T-helper 1 cell (primary cell): ENCODE measurements at places on chromosomes 11 and 22.

- DNase-seq: no peak
These were observed 14.6 kb downstream of the MMP13 start for GRCh38 chr11:102940714-102941588.

GRCh38 chr11:103281301-103281700 lies 172.1 kb downstream of the DYNC2H1 start:
- no peak for DNase-seq

GRCh38 chr22:47533961-47534803 lies 771.7 kb downstream of the TBC1D22A start:
- DNase-seq: no peak

GRCh38 chr11:65317025-65317786 lies 2.5 kb downstream of the CDC42EP2 start:
- no peak for DNase-seq

DNA sequence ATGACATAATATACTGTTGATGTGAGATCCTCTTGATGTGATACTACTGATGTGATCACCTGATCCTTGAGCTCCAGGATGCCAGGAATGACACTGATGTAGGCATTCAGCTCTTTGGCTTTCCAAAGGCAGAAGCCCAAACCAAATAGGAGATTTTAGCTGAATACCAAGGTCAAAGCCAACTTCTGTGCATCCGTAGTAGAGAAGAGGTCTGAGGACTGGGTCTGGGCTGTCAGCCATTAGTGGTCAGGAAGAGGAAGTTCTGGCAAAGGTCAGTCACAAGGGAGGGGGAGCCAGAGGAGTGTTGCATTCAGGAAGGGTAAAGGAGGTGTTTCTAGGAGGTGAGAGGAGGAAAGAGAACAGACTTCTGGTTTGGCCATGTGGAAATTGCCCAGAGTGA lies 53.4 kb upstream of the PARVG start:
- DNase-seq: no peak

GRCh38 chr11:6911948-6912347 lies 8.9 kb upstream of the OR2D3 start:
- DNase-seq: no peak
